LHCN-M2 (cell line): ENCODE measurements at places on chromosomes 4 and X. TPM values are rescaled to one million over a fixed set of nuclear protein-coding genes. Genes with fewer than 3 reads are reported as not detected.

Gene WNK3
- not detected in 2 replicates for total RNA-seq

Gene DRP2
- 2.5 and 3.1 TPM in 2 replicates for total RNA-seq

Gene SRPX
- total RNA-seq = 182 and 185 TPM in 2 replicates

Gene CORIN
- total RNA-seq = 0.77 and 1.2 TPM in 2 replicates

GRCh38 chrX:72137846-72138495 lies 6.3 kb upstream of the RTL5 start:
- no peak for DNase-seq

- no peak for DNase-seq
These were observed 299.3 kb downstream of the KCTD8 start for GRCh38 chr4:44149282-44149681.

DNA sequence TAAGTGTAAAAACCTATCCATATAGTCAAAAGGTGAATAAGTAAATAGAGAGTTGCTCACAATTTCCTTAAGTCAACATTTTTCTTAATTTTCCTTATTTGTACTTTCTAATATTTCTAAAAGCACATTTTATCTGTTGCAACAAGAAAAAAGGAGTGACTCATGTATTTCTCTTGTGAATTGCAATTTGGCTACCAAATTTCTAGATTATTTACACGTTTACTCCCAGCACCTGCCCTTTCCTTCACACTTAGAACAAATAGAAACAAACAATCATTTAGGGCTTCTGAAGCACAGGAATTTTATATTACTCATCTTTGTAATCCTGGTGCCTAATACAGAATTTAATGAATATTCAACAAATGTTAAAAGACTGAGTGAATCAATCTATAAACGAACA lies 22.2 kb downstream of the BTC start:
- peak; percentile 67 for DNase-seq

- DNase-seq = no peak
These were observed 242.7 kb downstream of the BCOR start for GRCh38 chrX:39854772-39855747.

DNA sequence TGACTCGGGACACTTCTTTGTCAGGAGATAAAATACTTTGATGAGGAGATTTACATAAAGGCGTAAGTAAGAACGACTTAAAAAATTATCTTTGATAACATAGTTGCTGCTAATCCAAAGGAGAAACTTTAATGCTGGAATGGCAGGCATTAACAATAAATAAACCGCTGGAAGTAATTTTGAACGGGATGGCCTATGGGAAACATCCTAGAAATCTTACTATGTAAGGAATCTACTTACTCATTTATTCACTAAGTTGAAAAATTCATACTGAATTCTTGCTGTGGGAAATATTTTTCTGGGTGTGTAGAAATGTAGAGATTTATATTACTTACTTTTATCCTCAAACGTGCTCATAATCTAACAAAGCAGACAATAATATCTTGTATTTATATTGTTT lies 425.7 kb upstream of the ZFP42 start:
- no peak for DNase-seq

DNA sequence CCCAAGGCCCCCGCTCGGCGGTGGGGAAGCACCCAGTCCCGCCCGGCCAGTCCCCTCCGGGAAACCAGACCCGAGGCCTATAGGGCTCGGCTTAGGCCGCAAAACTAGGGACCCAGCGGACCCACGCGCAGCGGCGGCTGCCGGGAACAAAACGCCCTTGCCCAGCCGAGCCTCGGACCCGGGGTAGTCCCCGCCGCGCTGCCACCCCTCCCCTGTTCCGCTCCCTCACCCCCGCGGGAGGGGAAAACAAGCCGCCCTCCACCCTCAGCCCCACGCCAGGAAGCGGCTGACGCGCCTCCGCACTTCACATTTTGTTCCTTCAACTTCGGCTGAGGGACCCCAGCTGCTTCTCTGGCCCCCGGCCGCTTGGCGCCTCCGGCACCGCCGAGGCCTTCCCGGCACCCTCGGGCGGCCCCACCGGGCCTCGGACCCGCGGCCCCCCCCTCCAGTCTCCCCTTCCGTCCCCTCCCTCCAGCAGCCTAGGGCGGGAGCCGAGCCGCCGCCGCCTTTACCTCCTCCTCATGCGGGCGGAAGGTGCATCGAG lies 694 bp downstream of the PDS5A start:
- peak; percentile 20 for DNase-seq

- DNase-seq = peak; percentile 72
These were observed 9.4 kb downstream of the TASL start for GRCh38 chrX:30568136-30568535.

DNA sequence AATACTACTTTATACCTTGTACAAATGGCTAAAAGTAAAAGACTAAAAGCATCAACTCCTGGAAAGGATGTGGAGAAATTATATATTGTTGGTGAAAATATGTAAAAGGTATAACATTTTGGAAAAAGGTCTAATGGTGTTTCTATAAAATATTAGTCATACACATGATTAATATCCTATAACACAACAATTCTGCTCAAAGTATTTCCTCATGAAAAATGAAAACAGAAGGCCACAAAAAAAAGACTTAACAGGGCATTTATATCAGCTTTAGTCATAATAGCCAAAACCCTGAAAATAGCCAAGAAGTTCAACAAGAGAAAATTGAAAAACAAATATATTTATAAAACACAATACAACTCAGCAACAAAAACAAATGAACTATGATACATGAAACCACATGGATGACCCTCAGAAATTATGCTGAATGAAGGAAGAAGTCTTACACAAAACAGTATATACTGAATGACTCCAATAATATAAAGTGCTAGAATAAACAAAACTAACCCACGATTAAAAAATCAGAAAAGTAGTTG lies 38.8 kb downstream of the TBCK start:
- DNase-seq = peak; percentile 37

GRCh38 chr4:155599596-155599995 lies 67.1 kb upstream of the GUCY1A1 start:
- DNase-seq = no peak

DNA sequence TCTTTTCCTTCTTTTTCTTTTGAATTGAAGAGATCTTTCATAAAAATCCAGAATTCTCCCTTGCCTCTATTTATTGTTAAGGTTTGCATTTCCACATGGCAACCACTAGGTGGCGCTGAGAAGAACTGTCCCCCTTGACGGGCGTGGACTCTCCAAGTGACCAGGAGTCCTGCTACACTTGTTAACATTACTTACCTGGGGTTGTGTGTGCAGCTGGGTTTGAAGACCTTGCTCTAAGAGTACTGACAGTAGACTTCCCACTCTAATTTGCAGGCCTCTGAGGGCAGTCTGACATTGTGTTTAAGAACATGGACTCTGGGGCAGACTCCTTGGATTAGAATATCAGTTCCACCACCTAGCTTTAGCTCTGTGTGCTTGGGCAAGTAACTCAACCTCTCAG lies 52.8 kb downstream of the GPRIN3 start:
- peak; percentile 15 for DNase-seq

GRCh38 chr4:38531141-38531727 lies 132.8 kb upstream of the KLF3 start:
- DNase-seq = peak; percentile 23
